ENCODE measurements at places on chromosomes 3 and 15. TPM values are rescaled to one million over a fixed set of nuclear protein-coding genes. Genes with fewer than 3 reads are reported as not detected.

DNA sequence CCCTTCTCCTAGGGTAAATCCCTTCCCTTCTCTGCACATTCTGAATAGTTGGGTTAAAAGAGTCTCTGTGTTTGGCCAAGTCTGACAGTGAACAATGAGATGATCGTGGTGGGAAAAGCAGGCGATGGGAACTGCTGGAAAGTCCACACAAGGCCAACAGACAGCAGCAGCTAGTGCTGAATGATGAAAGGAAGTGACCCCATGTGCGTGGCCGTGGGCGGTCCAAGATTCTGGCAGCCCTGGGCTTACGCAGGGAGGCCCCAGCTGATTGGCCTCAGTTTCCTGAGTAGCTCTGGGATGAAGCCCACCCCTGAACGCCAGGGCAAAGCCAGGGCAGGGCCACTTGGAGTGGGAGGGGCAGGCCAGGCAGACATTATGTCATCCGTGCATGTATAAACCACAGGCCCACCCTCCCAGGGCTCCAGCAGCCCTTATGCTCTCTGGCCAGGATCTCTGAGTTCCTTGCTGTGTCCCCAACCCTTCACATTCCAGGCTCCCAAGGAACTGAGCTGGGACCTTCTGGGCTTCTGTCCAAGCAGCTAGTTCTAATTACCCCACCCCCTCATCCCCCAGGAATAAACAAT lies 57.8 kb downstream of the CDC25A start:
- no peak for DNase-seq

- no peak for DNase-seq
Measured at GRCh38 chr3:89000886-89001285, 106.5 kb upstream of the EPHA3 start.

GRCh38 chr3:127585163-127585812 lies 5.2 kb downstream of the TPRA1 start:
- no peak for DNase-seq

GRCh38 chr3:52088445-52089367 lies 32.3 kb upstream of the DUSP7 start:
- DNase-seq = peak; percentile 16

DNA sequence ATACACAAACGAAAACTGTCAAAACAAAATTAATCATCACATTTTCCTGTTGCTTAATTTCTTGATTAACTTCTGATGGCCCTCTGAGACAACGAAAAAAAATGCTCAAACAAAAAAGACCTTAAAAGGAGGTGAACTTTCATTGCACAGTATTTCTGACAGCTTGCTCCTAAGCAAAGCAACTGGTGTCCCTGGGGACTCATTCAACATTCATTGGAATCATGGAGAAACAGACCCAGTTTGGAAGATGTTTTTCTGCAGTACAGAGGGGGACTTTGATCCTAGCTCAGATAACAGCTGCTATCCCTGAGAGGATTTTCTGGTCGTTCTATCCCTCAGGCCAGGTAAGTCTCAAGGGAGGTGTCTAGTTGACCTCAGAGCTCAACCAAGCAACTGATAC lies 378.7 kb upstream of the ATP11B start:
- DNase-seq = no peak

DNA sequence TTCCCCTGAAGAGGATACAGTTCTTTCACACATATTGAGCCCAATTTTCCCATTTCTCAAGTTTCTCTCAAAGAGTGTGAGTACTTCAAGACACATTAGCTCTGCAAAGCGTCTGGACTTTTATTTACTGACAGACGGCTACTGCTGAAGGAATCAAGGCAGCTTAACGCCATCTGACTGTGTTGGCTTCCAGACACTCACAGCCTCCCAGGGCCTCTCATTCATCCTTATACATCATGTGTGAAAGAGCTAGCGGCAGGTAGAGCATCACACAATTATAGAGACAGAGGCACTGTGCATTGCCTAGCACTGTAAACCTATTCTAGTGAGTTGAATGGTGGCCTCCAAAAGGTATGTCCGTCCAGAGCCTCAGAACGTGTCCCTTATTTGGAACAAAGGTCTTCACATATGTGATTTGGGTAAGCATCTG lies 284.1 kb upstream of the STT3B start:
- no peak for DNase-seq

- DNase-seq = no peak
Measured at GRCh38 chr3:152121270-152121636, 147.5 kb upstream of the MBNL1 start.

GRCh38 chr15:66956672-66957430 lies 108.6 kb upstream of the SMAD3 start:
- no peak for DNase-seq

- DNase-seq = no peak
Measured at GRCh38 chr15:37819191-37819590, 115.2 kb upstream of the TMCO5A start.

DNA sequence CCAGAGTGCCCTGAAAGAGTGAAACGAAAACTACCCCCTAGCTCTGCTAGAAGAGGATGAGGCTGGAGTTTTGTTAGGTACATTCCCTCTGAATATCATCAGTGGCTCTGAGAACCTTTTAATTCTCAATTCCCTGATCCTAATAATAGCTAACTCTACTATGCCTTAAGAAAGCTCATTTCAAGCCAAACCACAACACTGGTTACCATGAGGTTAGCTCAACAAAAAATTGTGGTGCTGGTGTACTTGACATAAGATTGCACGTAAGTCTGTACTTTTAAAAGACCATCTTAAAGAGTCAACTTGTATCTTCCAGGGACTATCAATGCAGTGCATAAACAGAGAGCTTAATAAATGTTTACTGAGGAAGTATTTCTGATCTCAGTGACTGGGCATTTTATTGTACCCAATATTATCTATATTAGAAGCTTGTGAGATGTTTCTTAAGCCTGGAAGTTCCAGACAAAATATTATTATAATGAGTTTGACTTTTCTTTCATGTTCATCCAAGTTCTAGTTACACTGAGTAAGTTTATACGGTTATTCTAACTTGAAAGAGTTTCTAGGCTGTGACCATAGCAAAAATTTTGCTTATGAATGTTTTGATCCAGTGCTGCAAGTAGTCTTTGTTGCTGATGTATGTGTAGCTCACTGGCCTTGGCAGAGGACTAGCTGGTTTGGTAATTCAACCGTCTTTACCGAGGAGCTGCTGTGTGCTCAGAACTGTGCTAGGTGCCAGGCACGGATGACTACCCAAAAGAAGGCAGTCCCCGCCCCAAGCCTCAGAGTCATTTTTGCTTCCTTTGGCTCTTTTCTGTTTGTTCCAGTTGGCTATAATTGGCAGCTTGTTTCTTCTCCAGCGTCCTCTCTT lies 334.4 kb upstream of the TRIM42 start:
- no peak for DNase-seq

DNA sequence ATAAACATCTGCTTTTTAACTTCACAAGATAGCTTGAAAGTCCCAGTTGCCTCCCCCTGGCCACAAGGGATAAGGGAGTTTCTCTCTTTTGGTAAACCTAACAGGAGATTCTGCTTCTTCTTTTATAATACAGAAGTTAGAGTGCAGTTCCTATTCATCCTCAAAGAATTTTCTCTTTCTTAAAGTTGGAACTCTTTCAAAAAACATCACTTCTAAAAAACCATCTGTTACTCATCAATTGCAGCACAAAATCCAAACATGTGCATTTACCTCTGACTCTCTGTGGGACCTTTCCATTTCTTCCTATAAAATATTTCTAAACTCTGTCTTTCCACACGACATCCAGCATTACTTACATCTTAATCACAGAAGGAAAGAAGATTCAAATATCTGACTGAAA lies 5.1 kb downstream of the DPH6 start:
- DNase-seq = no peak

GRCh38 chr15:86236356-86237110 lies 156.9 kb downstream of the AGBL1 start:
- no peak for DNase-seq

GRCh38 chr3:125059488-125060245 lies 3.9 kb upstream of the HEG1 start:
- DNase-seq = no peak

DNA sequence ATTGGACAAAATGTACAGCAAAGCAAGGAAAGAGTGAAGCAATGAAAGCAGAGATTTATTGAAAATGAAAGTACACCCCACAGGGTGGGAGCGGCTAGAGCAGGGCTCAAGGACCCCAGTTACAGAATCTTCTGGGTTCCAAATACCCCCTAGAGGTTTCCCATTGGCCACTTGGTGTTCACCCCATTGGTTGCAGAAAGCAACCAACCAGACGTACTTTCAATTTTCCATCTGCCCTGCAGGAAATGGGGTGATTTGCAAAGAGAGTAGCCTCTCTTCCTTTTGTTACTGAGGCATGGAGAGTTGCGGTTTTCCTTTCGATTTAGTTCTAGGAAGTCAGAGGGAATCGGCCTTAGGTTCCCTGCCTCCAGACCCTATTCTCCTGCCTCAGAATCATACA lies 2.4 kb downstream of the PML start:
- no peak for DNase-seq

DNA sequence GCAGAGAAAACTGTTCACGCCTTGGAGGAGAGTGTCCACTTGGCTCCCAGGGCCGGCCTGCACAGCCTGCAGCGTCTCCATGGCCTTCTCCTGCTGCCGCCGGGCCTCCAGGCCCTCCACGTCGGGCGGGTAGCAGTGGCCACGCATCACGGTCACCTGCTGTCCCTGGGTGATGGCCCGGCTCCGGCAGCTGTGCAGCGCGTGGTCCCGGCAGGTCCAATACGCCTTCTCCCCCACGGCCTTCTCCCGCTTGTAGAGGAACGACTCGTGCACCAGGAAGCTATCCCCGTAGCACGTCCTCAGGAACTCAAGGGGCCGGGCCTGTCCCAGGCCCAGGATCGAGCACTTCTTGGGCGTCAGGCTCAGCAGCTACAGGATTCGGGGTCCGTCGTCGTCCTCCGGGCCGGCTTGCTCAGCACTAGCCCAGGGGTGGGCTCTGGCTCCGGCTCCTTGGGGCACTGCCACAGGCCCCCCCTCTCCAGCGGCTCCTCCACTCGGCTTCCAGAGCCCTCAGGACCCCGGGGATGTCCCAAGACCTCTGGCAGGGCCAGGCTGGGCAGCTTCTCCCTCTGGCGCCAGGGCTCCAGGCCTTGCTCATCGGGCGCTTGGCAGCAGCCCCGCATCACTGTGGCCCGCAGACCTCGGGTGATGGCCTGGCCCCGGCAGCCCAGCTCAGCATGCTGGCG lies 83.6 kb upstream of the FXR1 start:
- no peak for DNase-seq

GRCh38 chr15:68590721-68591389 lies 12.1 kb downstream of the CORO2B start:
- no peak for DNase-seq

DNA sequence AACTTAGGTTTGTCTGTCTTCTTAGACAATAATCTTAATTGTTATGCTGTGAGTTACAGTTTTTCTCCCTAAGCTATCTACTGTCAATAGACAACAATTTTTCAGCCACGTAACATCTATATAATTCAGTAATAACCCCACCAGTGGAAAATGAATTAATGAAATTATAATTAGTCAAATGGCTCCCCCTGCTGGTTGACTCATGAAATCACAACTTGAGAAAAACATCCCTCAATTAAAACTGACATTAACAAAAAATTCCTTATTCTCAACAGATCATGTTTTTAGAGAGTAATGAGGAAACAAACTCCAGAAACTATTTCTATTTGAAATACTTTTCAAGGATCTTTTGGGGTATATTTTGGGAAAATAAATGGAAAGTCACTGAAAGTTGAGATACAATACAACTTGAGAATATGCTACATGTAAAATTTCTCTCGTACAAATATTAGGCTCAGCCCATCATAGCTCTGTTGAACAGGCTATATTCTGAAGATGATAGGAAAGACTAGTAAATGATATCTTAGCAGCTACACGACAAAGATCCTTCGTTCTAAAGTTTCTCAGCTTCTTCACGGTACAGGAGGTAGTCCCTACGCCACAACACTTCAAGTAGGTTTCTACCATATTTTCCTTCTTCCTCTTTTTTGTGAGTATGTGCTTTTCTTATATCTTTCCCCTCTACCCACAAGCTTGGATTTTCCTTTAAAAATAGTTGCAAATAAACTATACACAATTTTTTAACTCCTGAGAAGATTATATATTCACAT lies 20.7 kb downstream of the PPP1R2 start:
- DNase-seq = no peak

- no peak for DNase-seq
Measured at GRCh38 chr3:119627461-119627860, 29.8 kb downstream of the PLA1A start.

DNA sequence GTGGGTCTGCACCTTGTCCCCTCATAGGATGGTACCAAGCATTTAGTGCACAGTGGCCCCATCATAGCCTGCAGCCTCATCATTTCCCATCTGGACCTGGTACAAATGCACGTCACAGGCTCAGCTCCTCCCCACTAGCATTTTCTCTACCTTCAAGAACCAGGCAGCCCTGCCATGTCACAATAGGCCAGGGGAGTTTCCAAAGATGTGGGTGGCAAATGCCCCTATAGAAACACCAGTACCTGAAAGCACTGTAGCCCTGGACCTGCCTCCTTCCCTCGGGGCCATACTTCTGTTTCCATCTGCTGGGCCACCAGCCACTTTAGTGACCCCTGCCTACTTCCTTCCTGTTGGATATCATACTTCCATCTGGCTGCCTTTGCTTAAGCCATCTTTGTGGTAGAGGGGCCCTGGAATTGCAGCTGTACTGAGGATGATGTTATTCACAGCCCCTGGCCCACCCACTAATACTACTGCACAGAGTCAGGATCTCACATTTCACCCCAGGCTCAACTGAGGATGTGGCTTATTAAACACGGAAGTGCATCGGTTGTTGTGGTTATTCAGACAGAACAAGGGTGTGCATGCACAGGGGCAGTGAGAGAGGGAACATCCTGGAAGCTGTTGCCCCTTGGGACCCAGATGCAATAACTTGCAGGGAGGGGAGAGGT lies 3.8 kb downstream of the TCTA start:
- no peak for DNase-seq

DNA sequence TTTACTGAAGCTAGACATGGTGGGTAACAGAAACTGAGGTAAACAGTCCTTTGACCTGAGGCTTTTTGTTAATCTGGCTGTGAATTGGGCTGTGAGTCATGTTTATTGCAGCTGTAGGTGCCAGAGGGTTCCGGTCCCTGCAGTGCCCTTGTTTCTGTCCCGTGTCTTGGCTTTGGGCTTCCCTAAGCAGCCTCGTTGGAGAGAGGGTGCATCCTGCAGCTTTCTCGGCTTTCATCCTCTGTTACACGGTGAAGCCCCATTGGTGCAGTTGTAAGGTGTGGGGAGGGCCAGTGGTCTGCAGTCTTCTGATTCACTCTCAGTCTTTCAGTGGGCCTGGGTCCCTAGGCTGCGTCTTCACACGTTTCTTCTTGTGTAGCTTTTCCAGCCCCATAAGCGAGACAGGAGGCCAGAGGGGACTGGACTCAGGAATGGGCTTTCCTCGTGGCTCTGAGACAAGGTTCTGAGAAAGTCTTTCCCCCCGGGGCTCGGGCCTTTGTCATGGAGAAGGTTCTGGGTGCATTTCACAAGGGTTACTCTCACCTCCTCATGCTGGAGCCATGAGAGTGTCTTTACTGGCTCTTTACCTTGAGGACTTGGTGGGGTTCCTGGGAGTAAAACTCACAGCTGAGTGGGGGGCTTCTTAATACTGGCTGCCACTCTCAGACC lies 33.1 kb downstream of the ASB7 start:
- no peak for DNase-seq

Gene MASP1
- not detected for total RNA-seq

Gene JMJD7
- 10.4 TPM for total RNA-seq

Gene WDR93
- not detected for total RNA-seq

Gene CCR4
- total RNA-seq = not detected

Gene GCSAM
- total RNA-seq = not detected
